ENCODE measurements at places on chromosomes 16 and 17.

- DNase-seq = no peak
Measured at GRCh38 chr17:21166595-21167210, 39.9 kb downstream of the DHRS7B start.

DNA sequence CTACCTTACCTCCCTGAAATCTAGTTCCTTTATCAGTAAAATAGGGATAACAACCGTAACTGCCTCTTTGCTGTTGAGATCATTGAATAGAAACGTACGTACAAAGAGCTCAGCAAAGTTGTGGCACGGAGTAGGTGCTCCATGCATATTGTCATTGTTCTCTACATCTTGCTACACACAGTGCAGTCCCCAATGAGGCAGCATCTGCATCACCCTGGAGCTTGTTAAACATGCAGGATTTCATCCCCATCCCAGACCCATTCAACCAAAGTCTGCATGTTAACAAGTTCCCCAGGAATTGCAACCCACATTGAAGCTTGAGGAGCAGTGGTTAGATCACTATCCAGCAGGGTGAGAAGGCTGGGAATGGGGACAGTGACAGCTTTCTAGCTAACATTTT is 33.7 kb upstream of the CCL2 start:
- no peak for DNase-seq

DNA sequence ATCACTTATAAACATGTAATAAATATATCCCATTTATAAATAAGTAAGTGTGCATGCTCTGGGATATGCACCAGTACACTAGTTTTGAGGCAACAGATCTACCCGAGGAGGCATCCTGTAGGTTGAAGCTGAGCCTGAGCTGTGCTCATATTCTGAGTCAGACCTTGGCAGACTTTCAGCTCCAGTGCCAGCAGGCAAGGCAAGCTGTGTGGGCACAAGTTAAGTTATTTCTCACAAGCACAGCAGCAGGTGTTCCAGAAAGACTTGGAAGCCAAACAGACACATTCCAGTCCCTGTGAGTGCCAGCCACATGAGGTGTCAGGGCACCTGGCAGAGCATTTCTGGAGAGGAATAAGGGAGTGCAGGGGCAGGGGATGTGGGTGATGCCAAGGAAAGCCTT is 1.3 kb upstream of the CLEC19A start:
- DNase-seq = no peak

DNA sequence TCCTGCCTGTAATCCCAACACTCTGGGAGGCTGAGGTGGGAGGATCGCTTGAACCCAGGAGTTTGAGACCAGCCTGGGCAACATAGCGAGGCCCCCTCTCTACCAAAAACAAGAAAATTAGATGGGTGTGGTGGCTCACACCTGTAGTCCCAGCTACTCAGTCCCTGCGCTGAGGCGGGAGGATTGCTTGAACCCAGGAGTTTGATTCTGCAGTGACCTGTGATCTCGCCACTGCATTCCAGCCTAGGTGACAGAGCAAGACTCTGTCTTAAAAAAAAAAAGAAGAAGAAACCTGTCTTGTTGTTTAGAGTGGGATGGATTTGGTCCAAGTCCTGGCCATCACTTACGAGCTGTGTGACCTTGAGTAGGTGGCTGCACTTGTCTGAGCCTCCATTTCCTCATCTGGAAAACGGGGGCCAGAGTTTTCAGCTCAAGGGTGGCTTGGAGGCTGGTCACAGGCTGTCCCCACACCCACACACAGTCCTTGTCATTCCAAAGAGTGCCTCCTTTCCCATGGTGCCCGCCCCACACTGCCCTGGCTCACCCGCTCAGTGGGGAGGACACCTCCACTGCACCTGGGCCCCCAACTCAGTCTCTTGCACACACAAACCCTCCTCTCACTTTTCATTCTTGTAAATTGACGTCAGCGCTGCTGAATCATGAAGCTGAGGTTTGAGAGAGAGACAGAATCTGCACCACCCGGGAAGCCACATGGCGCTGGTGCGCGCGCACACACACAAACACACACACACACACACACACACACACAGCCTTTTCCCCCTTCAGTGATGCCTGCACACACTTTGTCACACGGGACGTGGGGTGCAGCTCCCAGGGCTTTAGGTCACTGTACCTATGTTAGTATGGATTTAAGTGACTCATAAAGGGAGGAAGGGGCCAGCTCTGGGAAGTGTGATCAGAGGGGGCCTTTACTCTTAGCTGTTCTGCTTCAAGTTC is 4.2 kb downstream of the SOCS1 start:
- peak; percentile 41 for DNase-seq

DNA sequence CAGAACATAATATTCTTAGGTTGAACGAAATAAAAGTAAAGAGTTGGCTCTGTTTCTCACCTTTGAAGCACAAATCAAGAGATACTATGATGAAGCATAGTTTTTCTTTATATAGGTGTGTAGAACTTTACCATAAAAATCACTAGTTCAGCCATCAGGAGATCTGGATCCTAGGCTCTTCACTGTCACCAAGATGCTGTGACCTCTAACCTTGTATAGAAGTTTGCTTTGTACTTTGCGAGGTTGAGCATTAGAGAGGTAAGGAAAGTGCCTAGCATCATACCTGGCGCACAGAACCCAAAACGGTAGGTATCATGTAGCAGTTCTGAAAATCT is 553 bp upstream of the CDC6 start:
- no peak for DNase-seq

DNA sequence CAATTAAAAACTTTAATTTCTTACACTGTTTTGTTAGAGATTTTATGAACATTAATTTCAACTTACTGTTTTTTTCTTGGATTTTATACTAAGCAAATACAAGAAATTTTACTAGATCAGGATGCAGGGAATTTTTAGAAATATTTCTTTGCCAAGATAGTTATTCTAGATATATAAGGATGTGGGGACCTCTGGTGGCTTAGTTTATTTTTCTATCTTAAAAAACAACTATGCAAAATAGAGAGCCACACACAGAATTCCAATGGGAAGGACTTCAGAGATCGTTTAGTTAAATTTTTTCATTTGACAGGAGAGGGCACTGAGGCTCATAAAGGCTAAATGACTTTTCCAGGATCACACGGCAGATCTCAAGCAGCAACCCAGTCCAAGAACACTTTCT is 23.0 kb upstream of the CAPNS2 start:
- no peak for DNase-seq

GRCh38 chr17:2289878-2290478 is 13.6 kb downstream of the SMG6 start:
- no peak for DNase-seq

DNA sequence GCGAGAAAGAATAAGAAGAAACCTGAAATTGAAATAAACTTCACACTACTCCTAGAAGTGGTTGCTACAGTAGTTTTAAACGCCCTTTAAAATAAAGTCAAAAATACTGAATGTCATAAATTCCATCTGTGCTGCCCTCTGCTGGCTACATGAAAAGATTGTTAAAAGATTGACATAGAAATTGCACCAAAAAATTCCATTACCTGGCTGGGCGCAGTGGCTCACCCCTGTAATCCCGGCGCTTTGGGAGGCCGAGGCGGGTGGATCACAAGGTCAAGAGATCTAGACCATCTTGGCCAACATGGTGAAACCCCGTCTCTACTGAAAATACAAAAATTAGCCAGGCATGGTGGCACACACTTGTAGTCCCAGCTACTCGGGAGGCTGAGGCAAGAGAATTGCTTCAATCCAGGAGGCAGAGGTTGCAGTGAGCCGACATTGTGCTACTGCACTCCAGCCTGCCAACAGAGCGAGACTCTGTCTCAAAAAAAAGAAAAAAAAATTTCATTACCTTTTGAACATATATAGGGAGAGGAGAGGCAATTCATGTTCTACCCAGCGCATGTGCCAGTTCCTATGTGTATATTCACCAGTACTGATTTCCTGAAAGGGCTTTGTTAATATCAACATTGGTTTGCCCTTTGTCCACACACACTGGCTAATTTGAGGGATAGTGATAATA is 36.5 kb downstream of the CYTH1 start:
- no peak for DNase-seq

Data from transverse colon (tissue), 4 donors.